ENCODE measurements at places on chromosomes 4 and X.

GRCh38 chr4:158850800-158851644, 82.2 kb downstream of the FNIP2 start:
- DNase-seq: peak; percentile 47

DNA sequence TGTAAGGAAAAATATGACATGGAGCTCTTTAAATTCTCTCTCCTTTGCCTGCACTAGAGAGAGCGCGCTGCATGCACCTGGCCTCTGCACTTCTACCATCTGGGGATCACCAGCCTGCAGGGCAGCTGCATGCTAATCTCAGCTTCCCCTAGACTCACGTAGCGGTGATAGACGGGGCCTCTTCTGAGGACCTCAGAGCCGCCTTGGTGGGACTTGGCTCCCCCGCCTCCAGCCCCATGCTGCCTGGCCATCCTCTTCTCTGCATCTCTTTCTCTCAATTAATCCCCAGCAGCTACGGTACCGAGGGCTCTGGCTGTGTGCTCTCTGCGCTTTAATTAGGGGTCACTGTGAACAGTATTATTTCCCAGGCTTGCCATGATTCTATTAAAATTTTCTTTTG, 52.8 kb upstream of the PSAPL1 start:
- no peak for DNase-seq

DNA sequence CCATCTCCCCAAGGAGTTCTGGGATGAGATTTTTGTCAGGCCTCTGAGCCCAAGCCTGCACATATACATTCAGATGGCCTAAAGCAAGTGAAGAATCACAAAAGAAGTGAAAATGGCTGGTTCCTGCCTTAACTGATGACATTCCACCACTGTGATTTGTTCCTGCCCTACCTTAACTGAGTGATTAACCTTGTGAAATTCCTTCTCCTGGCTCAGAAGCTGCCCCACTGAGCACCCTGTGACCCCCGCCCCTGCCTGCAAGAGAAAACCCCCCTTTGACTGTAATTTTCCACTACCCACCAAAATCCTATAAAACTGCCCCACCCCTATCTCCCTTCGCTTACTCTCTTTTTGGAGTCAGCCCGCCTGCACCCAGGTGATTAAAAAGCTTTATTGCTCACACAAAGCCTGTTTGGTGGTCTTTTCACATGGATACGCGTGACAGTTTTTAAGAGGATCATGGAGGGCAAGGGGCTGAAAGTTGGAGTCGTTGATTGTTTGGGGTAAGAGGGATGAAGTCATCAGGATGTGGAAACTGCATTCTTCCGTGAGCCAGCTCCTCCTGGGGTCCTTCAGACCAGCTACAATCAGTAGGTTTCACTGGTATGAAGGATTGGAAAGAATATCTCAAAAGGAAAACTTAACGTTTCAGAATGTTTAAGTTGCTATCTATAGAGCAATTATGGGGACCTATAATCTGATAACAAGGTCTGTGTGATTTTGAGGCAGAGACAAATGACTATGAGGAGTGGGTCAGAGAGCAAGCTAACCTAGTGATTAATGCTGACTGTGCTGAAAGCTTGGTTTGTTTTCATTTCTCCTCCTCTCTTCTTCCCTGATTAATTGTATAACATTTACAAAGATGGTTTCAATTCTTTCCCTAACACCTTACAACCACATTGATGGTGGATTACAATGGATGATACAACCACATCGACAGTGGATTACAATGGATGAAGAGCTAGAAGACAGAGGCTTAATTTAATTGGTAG, 28.6 kb upstream of the MAGEA11 start:
- DNase-seq: no peak

DNA sequence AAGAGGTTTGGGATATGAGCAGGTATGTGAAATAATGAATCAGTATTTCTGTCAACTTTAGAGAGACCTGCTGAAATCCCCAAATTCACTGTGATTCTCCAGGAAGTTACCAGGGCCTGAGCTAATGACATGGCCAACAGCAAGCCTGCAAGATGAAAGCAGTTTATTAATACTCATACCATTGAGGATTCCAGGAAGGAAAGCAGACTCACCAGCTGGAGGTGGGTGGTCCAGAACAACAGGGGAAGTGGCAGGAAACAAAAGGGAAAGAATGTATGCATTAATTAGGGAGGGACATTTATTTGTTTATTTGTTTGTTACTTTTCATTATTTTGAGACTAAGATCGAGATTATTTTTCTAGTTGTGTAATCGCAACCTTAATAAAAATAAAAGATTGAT, 196.6 kb upstream of the AGA start:
- DNase-seq: no peak

GRCh38 chr4:78638337-78639172, 87.0 kb downstream of the ANXA3 start:
- no peak for DNase-seq

GRCh38 chr4:53321151-53321983, 44.5 kb downstream of the SCFD2 start:
- DNase-seq: no peak

GRCh38 chrX:152872522-152872921, 25.3 kb upstream of the ZNF185 start:
- DNase-seq: no peak

DNA sequence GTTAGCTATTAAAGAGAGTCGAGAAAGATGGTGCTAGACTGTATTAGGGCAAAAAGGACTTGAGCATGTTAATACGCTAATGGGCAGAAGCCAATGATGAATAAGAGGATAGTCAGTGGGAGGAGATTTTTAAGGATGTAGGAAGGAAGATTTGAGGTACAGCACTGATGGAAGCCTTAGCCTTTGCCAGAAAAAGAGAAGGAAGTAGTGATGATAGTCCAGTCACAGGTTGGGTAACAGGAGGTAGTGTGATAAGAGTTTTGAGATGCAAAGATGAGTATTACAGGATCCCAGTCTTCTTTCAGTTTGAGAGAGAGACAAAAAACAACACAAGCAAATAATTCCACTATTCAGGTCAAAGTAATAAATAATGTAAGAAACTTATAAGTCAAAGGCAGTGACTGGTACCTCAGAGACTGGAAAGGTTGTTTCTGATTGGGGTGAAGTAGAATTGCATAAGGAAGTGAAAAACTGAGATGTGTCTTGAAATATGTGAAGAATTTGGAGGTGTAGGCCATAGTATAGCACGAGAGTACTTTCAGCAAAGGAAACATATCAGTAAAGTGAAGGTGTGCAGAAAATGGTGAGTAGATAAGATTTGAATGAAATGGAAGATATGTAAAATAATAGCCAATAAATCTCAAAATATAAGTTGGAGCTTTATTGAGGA, 22.1 kb upstream of the NDNF start:
- no peak for DNase-seq

GRCh38 chr4:54539500-54540029, 118.2 kb upstream of the KIT start:
- DNase-seq: no peak

GRCh38 chr4:76779740-76780459, 118.0 kb downstream of the SOWAHB start:
- no peak for DNase-seq

All from CD4-positive, alpha-beta T cell treated with Interleukin-2 at 100 ng/mL for 4 hours (primary cell).